ENCODE measurements at places on chromosomes 7 and 10. TPM values are rescaled to one million over a fixed set of nuclear protein-coding genes. Genes with fewer than 3 reads are reported as not detected.

- no peak for DNase-seq
Observed at GRCh38 chr10:4691776-4692175, 134.2 kb upstream of the AKR1E2 start.

DNA sequence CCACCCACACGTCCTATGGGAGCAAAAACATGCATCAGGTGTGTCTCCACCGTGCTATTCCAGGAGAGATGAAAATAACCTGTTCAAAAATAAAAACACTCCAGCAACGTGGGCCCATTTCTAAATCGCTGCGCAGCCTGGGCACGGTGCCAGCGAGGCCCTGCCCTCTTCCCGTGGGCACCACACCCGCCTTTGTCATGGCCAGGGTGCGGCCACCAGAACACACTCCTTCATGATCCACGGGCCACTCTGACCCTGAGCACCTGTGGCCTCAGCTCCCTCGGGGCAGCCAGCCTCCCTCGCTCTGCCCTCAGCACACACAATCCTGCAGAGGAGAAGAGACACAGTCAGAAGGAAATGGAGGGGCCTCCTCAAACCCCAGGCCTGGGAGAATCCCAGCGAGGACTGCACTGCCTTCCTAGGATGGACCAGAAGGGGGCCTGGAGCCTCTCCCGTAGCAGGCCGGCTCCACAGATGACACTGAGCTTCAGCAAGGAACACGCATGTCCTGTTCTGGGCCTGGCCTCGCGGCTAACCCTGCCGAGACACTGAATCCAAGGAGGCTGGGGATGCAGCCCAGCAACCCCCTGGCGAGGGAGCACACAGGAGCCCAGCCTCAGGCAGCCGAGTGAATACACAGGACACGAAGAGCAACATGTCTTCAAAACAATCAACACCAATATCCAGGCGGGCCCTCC is 169.0 kb downstream of the MAD1L1 start:
- peak; percentile 73 for DNase-seq

DNA sequence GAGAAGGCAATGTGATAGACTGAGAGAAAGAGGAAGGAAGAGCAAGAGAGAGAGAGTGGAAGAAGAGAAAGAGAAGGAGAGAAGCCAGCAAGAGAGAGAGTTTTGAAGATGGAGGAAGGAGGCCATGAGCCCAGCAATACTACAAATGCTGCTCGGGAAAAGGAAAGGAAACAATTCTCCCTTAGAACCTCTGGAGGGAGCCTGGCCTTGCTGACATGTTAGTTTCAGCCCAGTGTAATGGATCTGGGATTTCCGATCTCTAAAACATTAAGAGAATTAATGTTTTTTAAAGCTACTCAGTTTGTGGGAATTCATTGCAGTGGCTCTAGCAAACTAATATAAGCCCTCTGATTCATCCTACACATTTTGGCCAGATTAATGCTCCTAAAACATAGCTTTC is 206.8 kb upstream of the MTPN start:
- no peak for DNase-seq

Gene DCLRE1A
- 6.2 TPM for total RNA-seq

GRCh38 chr10:42885491-42886270 is 103.1 kb downstream of the BMS1 start:
- no peak for DNase-seq

Gene ZNF804B
- not detected for total RNA-seq

GRCh38 chr7:48168159-48168558 is 3.1 kb upstream of the ABCA13 start:
- DNase-seq: no peak

Gene KMT2E
- total RNA-seq: 116 TPM

DNA sequence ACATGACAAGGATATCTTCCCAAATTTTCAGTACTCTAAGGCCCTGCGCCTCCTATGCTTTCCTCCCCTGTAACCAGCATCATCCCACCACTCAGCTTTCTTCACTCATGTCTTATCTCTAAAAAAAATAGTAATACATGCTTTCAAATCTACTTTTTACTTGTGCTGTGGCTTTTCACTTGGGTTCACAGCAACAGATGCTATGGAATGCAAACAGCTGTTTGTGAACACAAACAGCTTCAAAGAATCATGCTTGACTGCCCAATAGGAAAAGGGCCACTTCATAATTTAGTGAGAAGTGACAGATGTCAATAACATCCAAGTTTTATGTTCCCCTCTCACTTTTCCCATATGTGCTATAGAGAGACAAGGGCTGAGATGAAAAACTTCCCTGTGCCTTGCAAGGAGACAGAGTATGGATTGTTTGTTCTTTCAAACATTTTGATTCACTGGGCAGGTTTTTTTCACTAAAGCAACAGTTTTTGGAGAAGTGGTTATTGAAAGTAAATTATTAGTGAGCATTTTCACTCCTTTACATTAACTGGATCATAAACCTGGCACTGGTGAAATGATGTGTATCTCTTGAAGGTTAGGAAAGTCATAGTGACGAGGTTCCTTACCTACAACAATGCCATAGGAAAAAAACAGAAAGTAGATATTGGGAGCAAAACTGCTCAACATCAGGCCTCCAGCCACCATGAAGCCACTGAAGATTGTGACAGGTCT is 37.3 kb downstream of the SLC16A9 start:
- no peak for DNase-seq

- DNase-seq: no peak
Observed at GRCh38 chr10:36114913-36115312, 472.8 kb upstream of the FZD8 start.

GRCh38 chr10:67262675-67263074 is 336.8 kb downstream of the LRRTM3 start:
- DNase-seq: no peak

GRCh38 chr10:45555795-45556194 is 116.8 kb downstream of the ZFAND4 start:
- DNase-seq: no peak

Gene ZNF398
- total RNA-seq: 10.2 TPM

DNA sequence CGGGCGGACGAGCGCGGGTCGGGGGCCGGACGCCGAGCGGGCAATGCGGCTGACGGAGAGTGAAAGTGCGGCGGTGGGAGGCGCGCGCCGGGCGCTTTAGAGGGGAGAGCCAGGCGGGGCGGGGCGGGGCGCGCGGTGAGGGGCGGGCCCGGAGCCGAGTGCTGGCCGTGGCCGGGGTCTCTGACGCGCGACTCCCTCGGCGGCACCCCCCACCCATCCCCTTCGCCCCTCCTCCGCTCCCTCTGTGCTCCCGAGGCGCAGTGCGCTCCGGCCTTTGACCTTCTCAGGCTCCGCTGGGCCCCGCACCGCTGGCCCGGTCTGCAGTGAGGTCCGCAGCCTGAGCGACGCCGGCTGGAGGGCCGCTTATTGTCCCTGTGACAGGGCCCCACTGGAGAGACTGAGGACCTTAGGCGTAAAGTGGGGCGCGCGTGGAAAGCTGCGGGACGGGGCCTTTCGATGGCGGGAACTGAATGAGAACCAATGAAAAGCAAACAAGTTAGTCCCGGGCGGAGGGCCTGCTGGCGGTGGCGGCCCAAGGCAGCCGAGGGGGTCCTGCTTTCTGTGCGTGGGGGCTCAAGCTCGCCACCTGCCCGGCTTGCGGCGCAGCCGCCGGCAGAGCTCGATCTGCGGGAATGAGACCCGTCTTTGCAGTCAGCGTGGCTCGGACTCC is at the start of gene CXCL12:
CXCL12 (minus strand) TSS at position 72 of the 670 bp plus-strand sequence. CDS start 92 bp downstream, outside the sequence.
- peak; percentile 29 for DNase-seq

GRCh38 chr10:73459683-73460314 is 26.4 kb upstream of the MSS51 start:
- DNase-seq: no peak

Gene SAMD9
- 21.5 TPM for total RNA-seq

Gene LRRD1
- not detected for total RNA-seq

DNA sequence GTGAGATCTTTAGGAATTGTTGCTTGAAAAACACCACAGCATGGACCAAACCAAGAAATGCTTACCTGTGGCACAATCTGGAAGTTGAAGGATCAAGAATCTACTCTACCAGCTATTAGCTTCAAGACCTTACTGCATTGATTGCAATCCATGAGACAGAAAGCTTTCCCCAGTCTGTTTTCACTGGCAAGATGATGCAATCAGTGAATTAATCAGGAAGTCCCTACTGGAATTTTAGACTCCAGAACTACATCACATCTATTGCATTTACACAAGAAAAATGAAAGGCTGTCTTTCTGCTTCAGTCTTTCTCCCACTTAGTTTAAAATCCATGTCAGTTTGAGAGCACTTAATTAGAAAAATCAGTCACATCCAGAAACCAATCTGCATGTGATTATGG is 191.7 kb downstream of the TFEC start:
- no peak for DNase-seq

Gene LOXL4
- 1.6 TPM for total RNA-seq

DNA sequence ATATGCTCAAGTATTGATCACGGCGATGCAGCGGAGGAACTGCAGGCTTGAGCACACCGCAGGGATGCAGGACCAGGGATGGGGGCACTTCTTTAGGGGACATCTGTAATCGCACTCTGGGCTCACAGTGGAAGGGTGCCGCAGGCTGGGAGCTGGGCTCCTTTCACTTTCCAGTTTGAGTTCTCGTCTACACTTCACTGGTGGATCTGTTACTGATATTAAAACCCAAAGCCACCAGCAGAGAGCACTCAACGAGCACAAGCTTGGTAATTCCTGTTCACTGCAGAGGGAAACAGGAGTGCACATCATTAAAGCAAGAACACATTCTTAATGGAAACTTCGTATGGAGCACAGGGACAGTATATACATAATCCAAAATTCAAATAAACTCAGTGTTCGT is 91.3 kb downstream of the PARD3 start:
- peak; percentile 65 for DNase-seq

GRCh38 chr10:98074315-98074911 is 44.0 kb upstream of the CRTAC1 start:
- DNase-seq: no peak

DNA sequence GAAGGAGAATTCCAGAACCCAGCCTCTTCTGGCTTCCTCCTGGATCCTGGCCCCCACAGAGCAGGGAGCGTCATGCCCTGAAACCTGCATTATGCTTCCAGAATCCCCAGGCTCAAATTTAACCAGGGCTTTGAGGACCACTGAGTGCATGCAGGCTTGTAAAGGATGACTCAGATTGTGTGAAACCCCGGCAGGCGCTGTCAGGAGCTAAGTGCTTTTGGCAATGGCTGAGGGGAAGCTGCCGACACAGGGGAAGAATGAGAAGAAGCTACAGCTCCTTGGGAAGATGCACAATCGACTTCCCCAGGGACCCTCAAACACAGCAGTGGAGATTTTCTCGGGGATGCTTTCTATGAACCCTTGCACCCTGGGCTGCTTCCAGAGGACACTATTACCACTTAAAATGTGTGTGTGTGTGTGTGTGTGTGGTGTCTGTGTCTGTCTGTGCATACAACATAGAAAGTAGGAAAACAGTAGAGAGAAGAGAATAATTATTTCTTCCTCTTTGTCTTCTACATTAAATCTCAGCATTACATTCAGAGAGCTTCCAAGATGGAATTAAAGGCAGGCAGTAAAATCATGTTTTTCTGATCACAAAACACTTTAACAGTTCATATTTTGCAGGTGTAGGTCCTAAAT is 183.5 kb upstream of the INHBA start:
- peak; percentile 50 for DNase-seq

DNA sequence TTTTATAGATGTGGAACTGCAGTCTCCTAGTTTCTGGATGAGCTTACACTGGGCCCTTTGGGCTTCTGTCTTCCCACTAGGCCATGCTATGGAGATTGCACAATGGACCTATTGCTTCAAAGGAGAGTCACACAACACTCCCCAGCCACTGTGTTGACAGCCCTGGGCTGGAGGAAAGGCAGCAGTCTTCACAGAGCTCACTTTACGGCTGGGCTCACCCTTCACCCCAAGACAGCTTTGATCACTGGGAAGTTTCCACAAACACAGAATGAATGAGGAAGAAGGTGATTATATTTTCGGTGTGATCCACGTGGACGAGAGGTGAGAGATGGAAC is 92.7 kb upstream of the GDF10 start:
- no peak for DNase-seq

Gene ARMC3
- total RNA-seq: not detected

Gene RAPGEF5
- total RNA-seq: 39.9 TPM

DNA sequence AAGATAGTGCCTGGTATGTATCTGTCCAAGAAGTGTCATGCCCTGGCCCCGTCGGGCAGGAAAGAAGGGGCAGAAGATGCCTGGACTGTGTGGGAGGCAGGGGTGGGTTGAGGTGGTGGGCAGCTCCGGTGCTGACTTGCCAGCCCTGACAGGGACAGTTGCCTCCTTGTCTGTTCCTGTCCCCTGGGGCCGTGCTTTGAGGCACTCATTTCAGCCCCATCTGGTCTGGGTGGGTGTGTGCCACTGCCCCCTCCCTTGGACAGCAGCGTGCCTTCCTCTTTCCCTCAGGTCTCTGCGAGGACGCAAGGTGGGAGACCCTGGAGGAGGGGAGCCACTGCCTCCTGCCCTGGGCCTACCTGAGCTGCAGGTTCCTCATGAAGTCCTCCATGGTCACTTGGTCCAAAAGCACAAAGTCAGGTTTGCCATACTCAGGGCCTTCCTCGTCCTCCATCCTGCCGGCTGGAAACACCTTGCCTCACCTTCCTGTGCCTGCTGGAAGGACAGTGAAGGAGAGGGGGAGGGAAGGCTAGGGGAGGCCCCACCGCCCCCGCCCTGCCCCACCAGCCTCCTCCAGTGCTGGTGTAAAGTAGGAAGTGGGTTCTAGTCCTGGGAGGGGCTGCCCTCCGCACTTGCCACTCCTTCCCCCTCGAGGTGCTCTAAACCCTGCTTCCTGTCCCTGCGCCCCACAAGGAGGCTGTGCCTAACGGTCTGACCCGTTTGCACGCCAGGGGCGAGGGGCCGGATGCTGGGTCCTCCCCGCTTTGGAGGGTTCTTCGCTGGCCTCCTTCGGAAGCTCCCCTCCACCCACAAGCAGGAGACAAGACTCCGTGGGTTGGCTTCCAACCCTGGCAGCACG is at the start of gene MYO1G:
MYO1G (minus strand) TSS at position 505 of the 856 bp plus-strand sequence; CDS start at position 451, 54 bp downstream.
- peak; percentile 39 for DNase-seq

Gene ITIH5
- 15.6 TPM for total RNA-seq

DNA sequence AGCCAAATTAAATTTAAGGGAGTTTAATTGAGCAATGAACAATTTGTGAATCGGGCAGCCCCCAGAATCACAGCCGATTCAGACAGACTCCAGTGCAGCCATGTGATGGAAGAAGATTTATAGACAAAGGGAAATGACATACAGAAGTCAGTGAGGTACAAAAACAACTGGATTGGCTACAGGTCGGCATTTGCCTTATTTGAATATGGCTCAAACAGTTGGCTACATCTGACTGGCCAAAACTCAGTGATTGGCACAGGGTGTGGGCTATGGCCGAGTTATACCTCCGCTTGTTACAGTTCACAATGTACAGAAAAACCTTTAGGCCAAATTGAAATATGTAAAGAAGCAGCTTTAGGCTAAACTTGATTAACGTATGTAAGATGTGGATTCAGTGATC is 30.8 kb upstream of the EIF4H start:
- DNase-seq: no peak

GRCh38 chr10:66833861-66834260 is 92.0 kb upstream of the LRRTM3 start:
- no peak for DNase-seq

DNA sequence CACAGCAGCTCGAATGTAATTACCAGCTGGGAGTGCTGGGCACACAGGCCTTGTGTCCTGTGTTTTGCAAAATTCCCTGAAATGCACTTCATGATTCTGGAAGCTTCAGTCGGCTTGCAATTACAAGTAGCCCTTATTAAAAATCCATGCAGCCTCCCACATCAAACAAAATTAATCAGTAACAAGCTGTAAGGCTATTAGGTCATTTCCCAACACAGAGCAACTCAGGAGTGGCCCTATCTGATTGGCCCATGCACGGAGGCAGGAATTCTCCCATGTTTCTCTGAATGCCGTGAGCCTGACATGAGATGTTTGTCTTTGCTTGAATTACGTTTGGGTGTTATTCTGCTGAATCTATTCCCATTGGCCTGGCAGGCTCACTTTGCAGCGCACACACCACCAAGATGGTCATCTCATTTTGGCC is 36.9 kb downstream of the FOXL3 start:
- DNase-seq: peak; percentile 64

- no peak for DNase-seq
Observed at GRCh38 chr10:70048030-70048723, 4.5 kb upstream of the MACROH2A2 start.
